ENCODE measurements at places on chromosomes 7 and 10. TPM values are rescaled to one million over a fixed set of nuclear protein-coding genes. Genes with fewer than 3 reads are reported as not detected.

Gene ATG9B
- 0.11 TPM for total RNA-seq

Gene AKR1C8
- total RNA-seq: not detected

Gene TACR2
- total RNA-seq: 0.12 TPM

Gene CDC14C
- total RNA-seq: not detected

Gene SLC16A9
- 1.2 TPM for total RNA-seq

Gene UNC5B
- total RNA-seq: 11.2 TPM

Gene POLR2J2
- total RNA-seq: 3.2 TPM

Gene MUC3A
- under 0.01 TPM for total RNA-seq

Gene NUB1
- total RNA-seq: 48.4 TPM

Gene SPDYE9
- total RNA-seq: not detected

Gene HMX3
- not detected for total RNA-seq

Gene HHEX
- 0.62 TPM for total RNA-seq

Gene CRTAC1
- not detected for total RNA-seq

Gene SBDS
- total RNA-seq: 94.7 TPM

Gene ABCC2
- 0.75 TPM for total RNA-seq

Gene SYNPO2L
- total RNA-seq: under 0.01 TPM

Gene UCMA
- total RNA-seq: not detected

Gene EMX2
- 2.2 TPM for total RNA-seq

Gene WNT8B
- not detected for total RNA-seq

Gene PNLIPRP1
- total RNA-seq: not detected

Gene ANKRD30A
- total RNA-seq: not detected

Gene CTAGE15
- total RNA-seq: not detected

Gene MPP7
- total RNA-seq: 0.33 TPM

Gene SPDYE8
- not detected for total RNA-seq

Gene PPP1R3C
- 45.8 TPM for total RNA-seq

Gene ZNF786
- 6.3 TPM for total RNA-seq

Gene NFE2L3
- total RNA-seq: 2.9 TPM

Measured in uterine smooth muscle cell (primary cell).